ENCODE measurements at places on chromosomes 5 and 9.

- no peak for DNase-seq
Measured at GRCh38 chr5:1730487-1730847, 69.2 kb downstream of the MRPL36 start.

DNA sequence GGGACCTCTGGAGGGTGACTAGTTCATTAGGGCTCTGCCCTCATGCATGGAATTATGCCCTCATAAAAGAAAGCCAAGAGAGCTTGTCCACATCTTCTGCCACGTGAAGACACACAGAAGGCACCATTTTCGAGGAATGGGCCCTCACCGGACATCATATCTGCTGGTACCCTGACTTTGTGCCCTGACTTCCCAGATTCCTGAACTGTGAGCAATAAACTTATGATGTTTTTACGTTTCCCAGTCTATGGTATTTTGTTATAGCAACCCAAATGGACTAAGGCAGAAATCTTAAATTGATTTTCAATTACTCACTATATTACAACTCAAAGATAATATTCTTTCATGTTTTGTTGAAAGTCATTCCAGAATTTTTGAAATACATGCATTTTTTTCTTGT, 163.8 kb upstream of the PAPPA start:
- DNase-seq = no peak

DNA sequence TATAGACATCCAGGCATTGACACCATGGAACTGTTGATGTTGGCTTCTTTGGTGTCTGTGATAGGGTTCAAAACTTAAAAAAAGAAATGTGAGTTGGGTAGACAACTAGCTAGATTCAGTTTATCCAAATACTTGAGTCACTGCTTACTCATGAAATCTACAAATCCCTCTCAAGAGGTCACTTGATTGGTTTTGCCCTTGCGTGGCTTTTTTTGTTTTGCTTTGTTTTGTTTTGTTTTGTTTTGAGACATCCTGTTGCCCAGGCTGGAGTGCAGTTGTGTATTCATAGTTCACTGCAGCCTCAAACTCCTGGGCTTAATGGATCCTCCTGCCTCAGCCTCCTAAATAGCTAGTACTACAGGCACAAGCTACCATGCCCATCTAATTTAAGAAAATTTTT, 10.5 kb upstream of the ENTREP1 start:
- no peak for DNase-seq

- DNase-seq = no peak
Measured at GRCh38 chr9:27540502-27540901, 10.9 kb upstream of the MOB3B start.

- no peak for DNase-seq
Measured at GRCh38 chr5:88093765-88094164, 174.9 kb downstream of the TMEM161B start.

GRCh38 chr5:145408048-145408341, 427.1 kb downstream of the PRELID2 start:
- DNase-seq = no peak

DNA sequence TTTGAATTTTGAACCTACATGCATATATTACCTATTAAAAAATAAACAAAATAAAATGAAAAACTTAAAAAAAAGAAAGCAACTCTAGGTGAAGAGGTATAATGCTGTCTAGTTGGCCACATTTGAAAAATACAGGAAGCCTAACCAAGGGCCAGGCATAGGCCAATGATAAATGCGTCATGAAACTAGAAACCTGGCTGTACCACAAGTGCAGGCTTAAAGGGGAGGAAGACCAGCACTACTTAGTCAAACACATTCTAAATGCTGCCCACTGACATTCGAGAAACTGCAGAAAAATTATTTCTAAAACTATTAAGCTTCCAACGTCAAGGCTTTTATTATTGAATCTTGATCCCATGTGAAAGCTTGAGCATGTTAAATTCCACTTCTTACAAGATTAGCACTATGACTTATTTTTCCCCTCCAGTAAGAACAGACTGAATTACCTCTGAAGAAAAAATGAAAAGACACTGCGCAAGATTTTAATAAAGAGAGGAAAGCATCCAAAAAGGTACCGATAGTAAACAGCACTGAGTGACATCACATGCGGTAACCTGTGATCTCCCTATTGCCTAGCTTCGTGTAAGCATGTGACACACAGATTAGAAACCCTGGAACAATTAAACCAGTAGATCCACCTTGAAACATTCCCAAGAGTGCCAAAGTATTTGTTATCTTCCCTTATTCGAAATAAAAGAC, 16.2 kb downstream of the CDC14B start:
- no peak for DNase-seq

GRCh38 chr9:81759680-81760215, 70.4 kb upstream of the TLE1 start:
- no peak for DNase-seq

DNA sequence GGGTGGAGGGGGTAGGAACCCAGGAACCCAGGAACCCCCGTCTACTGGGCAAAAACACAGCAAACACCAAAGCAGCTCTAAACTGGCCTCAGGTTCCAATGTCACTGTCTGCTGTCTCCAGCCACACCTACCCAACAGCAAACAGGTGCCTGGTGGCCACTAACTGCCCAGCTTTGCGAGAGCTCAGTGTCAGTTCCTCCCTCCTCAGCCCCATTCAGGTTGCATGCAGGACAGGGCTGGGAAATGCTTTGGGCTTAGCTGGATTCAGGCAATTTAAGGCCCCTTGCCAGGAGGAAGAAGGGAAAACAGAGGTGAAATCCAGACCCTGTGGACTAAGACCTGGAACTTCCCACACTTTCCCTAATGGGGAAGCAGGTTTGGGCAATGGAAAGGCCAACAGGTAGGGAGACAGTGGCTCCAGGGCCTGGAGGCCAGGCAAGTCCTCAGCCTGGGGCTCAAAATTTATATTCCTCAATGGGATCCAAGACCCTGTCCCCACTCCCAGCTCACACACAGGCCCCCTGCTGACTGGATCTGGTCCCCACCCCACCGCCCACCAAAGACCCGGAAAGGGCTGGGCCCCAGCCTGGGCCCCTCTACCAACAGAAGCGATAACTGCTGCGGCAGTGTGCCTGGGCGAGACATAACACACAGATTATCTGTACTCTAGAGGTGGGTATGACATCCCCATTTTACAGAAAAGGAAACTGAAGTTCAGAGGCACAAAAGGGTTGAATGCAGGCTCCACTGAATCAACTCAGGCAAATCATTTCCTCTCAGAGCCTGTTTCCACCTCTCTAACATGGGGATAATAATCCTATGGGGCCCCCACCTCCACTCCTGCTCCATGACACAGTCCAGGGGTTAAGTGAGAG, 3.5 kb downstream of the EEIG1 start:
- DNase-seq = no peak

- DNase-seq = no peak
Measured at GRCh38 chr5:1536322-1536845, 12.6 kb upstream of the LPCAT1 start.

GRCh38 chr5:102368392-102368791, 72.3 kb upstream of the SLCO4C1 start:
- no peak for DNase-seq

DNA sequence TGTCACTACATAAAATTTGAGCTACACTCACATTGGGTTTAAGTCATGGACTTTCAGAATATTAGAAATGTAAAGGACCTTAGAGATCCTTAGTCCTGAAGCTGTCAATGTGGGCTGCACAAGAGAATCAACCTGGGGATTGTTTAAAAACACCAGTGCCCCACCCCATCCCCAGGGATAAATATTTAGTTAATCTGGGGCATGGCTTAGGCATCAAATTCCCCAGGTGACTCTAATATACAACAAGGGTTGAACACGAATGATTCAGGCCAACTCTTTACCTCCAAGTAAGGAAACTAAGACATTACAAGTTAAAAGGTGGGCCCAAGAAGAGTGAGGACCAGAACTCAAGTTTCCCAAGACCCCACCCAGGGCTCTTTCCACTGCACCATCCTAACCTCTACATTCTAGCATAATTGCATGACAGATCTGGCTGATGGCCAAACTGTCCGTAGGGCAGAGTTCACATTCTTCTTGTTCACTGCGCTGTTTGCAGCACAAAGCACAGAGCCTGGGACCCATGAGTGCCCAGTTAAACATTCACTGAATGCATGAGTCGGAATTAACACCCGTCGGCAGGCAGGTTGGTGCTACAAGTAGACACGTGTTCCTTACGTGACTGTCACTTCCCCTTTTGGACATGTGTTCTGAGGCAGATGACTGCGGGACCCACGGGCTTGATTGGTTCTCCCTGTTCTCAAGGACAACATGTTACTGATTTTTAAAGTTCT, 25.2 kb downstream of the CYFIP2 start:
- DNase-seq = peak; percentile 84

DNA sequence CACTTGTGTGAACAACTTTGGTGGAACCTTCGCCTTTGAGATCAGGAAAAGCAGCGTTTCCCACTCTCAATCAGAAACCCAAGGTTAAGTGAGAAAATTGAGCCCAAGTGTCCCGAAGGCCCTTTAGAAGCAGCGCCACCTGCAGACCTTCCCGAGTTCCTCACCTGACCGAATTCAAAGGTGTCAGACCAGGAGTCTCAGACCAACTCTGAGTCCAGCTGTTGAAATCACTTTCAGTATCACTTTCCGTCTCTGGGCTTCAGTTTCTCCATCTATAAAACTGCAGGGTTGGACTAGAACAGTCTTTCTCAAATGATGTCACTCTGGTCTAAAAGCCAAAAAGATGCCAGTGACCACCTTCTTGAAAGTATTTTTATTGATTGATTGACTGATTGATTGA, 31.7 kb upstream of the GRHPR start:
- DNase-seq = no peak

DNA sequence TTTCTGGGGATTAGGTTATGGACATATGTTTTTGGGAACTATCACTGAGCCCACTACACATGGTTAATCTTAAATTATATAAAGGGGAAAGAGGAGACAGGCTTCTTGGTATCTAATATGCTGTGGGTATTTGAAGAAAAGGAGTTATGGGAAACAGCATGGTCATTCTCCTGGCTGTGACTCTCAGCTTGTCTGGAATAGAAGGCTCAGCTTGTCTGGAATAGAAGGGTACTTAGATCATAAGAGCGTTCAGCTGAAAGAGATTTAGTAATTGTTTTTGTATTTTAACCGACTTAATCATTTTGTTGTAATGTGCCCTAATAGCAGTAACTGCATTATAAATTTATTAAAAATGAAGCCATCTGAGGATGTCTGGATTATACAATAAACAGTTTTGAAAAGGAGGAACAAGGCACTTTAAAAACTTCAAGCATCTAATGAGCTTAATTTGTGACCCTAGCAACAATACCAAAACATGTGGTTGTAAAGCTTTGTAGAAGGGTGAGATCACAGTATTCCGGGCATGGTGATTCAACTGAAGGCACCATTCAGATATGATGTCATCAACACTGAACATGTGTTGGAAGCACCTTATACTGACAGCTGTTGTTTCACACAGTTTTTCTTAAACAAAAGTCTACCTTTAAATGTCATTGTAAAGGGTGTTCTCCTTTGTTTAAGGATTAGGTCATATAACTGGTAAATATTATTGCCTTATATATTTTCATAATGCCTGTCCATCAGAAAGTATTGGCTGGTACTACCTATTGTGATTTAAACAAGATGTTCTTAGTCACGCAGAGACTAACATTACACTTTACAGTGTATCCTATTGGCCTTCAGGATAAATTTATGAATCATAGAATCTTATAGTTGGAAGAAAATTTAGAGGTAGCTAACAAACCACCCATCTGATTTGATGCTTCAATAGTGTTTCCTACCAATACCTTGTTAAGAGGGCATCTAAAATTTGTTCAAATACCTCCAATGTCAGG, 2174.1 kb upstream of the WWC1 start:
- no peak for DNase-seq

- DNase-seq = no peak
Measured at GRCh38 chr9:34124099-34124498, 2.4 kb downstream of the DCAF12 start.

GRCh38 chr5:116573279-116573701, 1.3 kb downstream of the SEMA6A start:
- no peak for DNase-seq

DNA sequence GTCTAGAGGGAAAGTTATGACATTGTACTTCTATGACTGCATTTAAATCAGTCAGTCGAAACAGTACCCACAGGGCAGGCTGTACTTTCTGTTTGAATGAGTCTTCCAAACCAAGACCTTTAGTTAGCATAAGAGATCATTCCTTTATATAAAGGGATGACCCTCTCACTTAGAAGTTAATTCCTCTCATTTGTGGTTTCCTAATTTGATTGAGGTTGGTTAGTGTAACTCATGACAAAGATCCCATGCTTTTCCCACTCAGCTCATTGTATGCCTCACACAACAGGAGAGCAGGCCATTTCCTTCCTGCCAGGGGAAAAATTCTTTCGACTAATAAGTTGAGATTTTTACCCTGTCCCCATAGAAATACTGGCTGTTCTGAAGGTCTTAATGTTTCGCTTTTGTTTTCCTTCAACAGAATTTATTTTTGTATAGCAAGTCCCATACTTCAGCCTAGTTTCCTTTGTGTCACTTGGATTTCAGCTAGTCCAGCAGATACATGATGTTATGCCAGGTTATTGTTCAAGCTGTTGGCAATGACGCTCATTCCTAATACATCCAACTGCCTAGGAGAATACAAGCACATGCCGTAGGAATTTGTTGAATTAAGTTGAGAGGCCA, 500.7 kb downstream of the SPATA31D1 start:
- DNase-seq = no peak

DNA sequence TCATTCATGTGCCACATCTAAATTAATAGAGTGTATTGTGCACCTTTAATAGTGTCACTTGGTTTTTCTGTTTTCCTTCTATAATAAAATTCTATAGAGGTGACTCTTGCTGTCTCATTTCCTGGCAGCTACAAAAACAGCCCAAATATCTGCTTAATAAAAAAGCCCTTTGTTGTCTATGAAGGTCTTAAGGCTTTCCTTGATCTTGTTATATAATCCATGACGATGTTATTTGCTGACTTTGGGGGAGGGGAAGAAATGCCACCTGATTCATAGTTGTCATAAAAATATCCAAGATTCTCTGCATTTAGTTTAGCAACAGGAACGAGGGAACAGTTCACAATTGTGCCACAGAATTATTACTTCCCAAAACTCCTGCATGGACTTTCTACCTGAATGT, 31.3 kb downstream of the CPEB4 start:
- DNase-seq = no peak

- no peak for DNase-seq
Measured at GRCh38 chr5:156414391-156414790, 87.4 kb downstream of the SGCD start.

DNA sequence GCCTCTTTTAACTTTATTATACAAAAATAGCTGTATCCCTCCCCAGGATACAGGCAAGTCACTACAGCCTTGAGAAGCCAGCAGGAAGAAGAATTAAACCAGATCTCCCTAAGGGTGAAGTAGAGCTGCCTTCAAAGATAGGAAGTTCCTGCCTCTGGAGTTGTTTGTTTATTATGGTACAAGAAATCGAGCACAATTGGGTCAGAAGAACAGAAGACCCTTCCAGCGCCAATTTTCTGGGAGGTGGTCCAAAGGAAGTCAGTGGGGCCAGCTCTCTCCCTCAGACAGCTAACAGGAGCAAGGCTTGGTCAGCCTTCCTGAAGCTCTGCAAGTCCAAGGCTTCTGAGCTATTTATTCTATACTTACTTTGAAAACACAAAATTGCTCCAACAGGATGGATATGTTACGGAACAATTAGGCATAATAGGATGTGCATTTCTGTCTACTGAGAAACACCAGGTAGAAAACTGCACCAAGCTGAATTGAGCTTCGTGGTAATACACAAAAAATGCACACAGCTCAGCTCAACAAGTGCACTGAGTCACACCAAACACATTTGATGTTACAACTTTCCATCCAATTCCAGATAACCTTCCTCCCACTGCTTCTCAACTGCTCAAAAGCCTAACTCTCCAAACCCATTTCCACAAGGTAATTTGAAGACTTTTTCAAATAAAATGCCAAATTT, 16.0 kb downstream of the SERINC5 start:
- DNase-seq = no peak

Data from renal cortex interstitium (tissue), 15 donors.